ENCODE measurements at places on chromosomes 5 and 9.

- no peak for DNase-seq
Observed at GRCh38 chr5:82794876-82795275, 282.3 kb downstream of the TMEM167A start.

- DNase-seq: no peak
Observed at GRCh38 chr9:112548836-112549595, 62.4 kb downstream of the KIAA1958 start.

- DNase-seq: no peak
Observed at GRCh38 chr9:16545639-16546038, 324.8 kb downstream of the BNC2 start.

GRCh38 chr9:134360897-134361296 is 34.6 kb downstream of the RXRA start:
- no peak for DNase-seq

- peak; percentile 19 for DNase-seq
Observed at GRCh38 chr9:129208207-129209032, 30.4 kb upstream of the IER5L start.

- no peak for DNase-seq
Observed at GRCh38 chr9:113631871-113632665, 168.5 kb downstream of the RGS3 start.

DNA sequence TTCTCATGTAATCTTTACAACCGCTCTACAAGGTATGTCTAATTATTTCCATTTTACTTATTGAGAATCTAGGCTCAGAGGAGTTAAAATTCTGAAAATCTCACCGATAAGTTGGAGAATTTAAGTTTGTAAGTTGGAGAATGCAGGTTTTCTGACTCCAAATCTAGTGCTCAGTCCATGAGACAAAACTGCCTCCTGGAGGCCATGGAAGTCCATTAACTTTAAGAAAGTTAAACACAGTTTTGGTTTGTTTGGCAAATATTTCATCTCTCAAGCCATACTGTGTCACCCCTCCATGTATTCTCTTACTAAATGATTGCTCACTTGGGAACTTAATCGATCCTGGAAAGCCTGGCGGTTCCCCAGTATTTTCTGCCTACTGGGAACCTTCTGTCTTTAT is 52.6 kb downstream of the INIP start:
- DNase-seq: no peak

DNA sequence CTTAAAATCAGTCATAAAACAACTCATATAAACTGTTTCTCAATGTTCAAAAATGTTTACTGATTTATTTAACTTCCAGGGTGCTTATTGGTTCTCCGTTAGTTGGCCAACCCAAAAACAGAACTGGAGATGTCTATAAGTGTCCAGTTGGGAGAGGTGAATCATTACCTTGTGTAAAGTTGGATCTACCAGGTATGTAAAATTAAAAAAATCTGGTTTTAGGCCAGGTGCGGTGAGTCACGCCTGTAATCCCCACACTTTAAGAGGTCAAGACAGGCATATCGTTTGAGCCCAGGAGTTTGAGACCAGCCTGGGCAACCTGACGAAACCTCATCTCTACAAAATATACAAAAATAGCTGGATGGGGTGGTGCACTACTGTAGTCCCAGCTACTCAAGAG is 73.7 kb downstream of the ITGA1 start:
- DNase-seq: no peak

GRCh38 chr5:864492-865167 is 13.8 kb upstream of the ZDHHC11 start:
- no peak for DNase-seq

DNA sequence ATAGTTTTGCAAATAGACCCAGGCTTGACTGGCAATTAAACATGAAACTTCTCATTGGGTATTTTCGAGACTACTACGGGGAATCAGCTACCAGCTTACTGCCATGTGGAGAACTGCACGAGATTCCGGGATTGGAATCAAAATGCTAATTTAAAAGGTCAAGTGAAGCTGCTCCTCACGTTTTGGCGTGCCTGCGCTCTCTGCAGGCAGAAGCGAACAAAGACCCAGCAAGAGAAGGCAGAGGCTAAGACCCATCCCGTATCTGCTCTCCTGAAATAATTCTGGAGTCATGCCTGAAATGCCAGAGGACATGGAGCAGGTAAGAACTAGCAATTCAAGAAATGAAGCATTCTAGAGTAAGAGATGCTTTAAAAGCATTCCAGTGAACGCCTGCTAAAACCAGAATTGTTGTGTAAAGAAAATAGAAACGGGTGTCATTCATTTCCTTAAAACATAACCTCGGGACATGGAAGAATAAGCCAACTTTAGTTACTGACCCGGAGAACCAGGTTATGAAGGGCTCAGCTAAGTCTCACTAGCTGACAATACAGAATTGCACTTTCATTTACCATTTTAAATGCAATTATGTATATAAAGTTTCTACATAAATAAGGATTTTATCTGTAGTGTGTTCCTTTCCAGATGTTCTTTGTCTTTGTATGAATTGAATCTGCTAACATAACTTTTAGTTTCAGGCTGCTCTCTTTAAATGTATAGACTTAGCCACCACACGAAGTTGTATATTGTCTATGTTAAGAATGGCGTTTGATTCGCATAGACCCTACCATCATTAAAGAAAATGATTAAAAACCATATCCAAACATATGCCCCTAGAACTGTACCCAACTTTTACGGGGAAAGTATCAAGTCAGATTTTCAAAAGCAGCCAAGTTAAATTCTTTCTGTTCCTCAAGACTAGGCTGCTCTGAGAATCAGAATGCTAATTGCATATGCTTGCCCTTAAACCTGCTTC is 2.0 kb upstream of the MAT2B start:
- peak; percentile 56 for DNase-seq

GRCh38 chr9:130806327-130806716 is 28.7 kb upstream of the ABL1 start:
- DNase-seq: no peak

DNA sequence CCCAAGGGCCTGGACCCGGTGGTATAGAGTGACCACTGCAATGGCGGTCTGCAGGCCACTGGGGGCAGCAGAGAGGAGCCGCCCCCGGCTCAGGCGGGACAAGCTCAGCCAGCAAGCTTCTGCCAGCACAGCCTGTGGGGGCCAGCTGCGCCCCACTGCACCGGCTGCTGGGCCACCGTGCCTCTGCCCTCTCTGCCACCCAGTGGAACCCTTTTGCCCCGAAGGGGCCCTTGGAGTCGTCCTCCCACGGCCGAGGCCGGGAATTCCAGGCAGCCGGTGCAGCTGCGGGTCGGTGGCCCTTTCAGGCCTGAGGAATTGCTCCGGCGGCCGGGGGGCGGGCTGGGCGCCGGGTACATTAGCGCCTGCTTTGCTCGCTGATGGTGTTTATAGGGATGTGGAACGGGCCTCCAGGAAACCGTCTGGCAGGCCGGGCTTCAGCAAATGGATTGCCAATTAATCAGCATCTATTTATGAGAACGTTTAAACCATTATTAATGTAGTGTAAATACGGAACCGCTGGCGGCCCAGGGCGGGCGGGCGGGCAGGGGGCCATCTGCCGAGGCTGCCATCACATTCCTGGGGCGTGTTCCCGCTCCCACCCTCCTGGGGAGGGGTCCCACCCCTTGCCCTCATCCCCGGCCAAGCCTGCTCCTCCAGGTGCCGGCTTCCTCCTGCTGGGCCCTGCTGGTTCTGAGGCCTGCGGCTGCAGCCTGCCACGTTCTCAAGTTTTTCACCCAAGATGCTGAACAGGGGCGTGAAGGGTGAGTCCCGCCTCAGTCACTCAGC is 127.4 kb downstream of the BARX1 start:
- DNase-seq: peak; percentile 21

DNA sequence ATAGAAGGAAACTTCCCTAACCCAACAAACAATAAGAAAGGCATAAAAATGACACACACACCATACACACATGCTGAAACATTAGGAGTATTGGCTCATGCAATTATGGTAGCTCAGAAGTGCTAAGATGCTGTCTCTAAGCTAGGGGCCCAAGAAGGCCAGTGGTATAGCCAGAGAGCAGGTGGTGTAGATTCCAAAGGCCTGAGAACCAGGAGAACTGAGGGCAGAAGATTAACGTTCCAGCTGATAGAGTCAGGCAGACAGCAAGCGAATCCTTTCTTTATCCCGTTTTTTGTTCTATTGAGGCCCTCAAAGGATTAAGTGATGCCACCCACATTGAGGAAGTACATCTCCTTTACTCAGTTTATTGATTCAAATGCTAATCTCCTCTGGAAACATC is 262.9 kb downstream of the EPB41L4A start:
- no peak for DNase-seq

DNA sequence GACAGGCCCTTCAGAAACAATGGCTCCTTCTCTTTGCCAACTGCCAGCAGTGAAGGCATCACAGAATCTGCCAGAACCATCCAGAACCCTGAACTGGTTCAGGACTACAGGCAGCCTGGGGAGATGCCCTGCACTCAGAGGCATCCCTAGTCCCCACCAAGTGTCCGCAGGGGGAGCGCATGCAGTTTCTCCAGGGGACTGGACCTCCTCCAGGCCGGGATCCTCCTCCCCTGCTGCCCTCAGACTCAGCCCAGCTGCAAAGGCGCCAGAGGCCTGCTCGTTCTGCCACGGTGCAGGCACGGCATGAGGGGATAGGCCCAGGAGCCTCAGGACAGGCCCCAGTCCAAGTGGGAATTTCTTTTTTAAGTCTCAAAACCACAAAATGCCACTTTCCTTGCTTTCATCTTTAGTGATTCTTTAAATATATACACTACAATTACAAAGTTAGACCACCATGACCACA is 72.0 kb downstream of the SEMA4D start:
- DNase-seq: no peak

GRCh38 chr9:715300-715699 is 126.2 kb upstream of the DMRT1 start:
- no peak for DNase-seq

DNA sequence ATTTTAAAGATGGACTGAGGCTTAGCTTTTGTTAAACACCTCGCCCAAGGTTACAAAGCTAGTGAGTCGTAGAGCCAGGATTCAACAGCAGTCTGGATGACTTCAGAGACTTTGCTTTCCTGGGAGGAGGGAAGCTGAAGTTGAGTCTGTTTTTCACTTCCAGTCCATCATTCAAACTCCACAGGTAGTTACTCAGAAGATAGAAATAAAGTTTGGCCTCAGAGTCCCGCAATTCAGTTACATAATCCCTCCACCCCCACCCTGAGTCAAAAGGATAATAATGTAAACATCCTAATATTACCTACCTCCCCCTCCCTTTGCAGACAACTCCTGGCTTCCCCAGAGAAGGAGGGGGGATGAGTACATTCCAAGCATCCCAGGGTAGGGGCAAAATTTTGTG is 8.1 kb downstream of the HBEGF start:
- no peak for DNase-seq

- DNase-seq: no peak
Observed at GRCh38 chr9:5622016-5622415, 6.9 kb upstream of the RIC1 start.

DNA sequence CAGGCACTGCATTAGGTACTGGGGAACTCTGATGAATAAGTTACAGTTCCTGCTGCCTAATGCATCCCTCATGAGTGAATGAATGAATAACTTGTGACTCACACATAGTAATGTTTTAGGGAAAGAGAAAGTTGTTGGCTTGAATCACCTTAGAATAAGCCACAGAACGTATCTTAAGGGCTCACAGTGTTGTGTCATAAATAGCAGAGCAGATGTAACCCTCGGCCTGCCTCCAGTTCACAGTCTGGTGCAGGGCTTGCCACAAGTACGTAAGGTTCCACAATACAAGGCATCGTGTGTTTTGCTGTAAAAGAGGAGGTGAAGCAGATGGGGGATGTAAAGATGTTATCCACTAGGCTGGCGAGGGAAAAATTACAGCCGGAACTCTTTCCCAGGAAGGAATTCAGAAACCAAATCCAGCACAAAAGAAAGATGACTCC is 218.7 kb downstream of the TRPM3 start:
- DNase-seq: no peak

DNA sequence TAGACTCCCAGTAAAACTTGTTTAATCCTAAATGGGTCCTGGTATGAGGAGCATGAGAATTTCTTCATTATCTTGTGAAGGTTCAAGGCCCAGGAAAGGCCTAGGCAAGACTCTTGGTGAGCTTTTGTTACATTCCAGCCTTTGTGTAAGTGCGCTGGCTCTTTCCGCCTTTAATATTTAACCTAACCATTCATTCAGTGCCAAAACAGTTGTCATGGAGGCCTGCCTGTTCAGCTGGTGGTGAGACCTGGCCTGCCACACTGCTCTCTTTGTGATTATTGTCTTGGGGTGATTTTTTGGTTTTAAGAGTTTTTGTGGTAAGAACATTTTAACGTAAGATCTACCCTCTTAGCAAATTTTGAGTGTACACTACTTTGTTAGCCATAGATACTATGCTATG is 127.5 kb upstream of the WWC1 start:
- no peak for DNase-seq

GRCh38 chr9:115341426-115341825 is 223.5 kb upstream of the TNC start:
- no peak for DNase-seq

GRCh38 chr9:108182950-108183381 is 672.8 kb downstream of the ACTL7B start:
- peak; percentile 0 for DNase-seq

DNA sequence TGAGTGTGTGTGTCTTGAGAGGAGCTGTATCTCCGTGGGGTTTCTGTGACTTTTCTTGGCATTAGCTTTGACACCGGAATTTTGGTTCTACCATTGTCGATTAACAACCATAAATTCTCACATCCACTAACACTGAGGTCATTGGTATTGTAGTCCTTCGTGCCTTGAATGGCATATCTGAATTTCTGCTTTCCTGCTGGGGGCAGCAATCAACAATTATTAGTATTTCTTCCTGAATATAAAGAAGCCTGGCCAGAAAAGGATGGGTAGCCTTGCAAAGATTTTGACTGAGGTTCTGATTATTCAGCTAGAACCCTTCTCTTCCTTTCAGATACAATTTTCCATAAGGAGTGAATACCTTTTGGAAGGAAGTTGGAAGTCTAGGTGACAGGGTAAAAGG is 33.5 kb upstream of the SHOC1 start:
- DNase-seq: peak; percentile 47

DNA sequence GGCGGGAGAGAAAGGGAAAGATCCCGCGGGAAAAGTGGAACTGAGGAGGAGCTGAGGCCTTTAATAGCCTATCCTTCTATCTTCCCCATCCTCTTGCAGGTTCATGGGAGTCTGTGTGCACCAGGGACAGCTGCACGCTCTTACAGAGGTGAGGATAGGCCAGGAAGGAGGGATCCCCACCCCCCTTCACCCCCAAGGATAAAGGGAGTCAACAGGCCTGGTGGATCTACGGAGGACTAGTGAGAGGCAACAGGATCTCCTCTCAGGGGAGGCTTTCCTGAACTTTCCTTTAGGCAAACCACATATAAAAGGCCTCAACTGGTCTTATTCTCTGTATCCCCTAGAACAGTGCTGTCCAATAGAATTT is 1.1 kb downstream of the TESK1 start:
- no peak for DNase-seq

- DNase-seq: no peak
Observed at GRCh38 chr5:158364367-158364766, 505.4 kb upstream of the CLINT1 start.

GRCh38 chr5:167708449-167708848 is 583.0 kb upstream of the WWC1 start:
- DNase-seq: no peak
